Stimulated activated CD8-positive, alpha-beta memory T cell treated with anti-CD3 and anti-CD28 coated beads, Interleukin-7, amount 100 ng/mL, for 4 hours (primary cell): ENCODE measurements at places on chromosomes 12 and 14.
A peak's percentile ranks its signal among the peaks of the same experiment; 100 is the strongest.

DNA sequence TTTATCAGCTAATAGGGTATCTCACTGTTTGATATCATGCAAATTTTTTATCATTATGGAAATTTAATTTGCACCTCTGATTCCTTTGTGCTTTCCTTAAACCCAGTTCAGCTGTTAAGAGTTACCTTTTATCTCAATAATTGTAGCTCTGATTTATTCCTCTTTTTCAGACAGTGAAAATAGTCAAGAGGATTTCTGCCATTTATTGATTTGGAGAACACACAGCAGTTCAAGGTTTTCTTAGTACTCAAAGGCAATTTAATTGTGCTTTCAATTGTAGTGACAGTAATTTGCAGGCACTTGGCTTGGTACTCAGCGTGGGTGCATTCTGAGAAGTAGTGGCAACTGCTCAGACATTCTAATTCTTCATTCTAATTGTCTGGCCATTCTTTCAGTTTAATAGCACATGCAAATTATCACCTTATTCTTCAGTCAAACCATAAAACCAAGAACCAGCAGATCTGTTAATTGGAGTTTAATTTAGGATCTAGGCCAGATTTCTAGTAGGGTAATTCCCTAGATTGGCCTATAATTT is 709.3 kb downstream of the RPS29 start:
- no peak for DNase-seq

- no peak for DNase-seq
Measured at GRCh38 chr12:117674313-117674712, 294.5 kb downstream of the KSR2 start.

DNA sequence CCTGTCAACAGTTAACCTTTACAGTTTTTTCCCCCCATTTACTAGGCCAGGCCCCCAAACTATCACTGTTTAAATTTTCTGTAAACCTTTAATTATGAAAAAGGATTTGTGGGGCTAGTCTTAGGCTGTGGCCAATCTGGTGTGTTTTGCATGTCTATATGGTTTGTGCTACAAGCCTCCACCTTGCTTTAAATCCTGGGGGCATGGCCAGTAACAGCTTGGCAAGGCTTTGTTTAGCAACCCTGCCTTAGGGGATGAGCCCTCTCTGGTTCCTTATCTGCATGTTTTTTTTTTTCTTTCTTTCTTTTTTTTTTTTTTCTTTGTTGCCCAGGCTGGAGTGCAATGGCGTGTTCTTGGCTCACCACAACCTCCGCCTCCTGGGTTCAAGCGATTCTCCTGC is 102.7 kb downstream of the KCNMB4 start:
- DNase-seq = no peak

GRCh38 chr12:120495186-120495730 is 655 bp upstream of the DYNLL1 start:
- DNase-seq = no peak

- DNase-seq = no peak
Measured at GRCh38 chr14:44286201-44286600, 220.9 kb downstream of the FSCB start.

DNA sequence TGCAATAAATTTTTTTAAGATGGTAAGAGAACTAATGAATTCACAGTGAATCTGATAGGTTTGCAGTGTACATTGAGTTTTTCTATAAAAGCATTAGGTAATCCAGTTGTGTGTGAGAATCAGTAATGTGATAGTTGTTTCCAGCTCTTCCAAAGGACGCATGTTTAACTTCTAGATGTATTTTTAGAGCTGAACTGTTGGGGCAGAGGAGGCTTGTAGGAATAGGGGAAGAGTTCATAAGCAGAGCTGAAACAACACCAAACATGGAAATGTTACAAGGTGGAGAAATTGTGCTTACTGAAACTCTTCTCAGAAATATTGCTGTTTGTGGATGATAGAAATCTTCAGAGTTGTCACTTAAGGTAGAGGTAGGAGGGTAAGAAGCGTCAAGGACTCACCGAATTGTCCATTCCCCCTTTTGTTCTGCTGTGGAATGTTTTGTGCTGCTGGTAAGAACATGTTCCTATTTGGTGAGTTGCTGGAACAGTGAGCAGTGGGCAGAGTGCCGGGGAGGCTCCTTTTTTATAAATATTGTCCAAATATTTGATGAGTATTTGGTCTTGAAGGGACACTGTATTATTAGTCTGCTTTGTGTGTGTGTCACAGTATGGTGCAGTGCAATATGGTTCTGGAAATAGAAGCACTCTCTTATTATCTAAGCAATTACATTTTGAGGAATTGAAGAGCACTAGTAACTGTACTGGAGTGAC is 76.7 kb downstream of the ANO6 start:
- no peak for DNase-seq

DNA sequence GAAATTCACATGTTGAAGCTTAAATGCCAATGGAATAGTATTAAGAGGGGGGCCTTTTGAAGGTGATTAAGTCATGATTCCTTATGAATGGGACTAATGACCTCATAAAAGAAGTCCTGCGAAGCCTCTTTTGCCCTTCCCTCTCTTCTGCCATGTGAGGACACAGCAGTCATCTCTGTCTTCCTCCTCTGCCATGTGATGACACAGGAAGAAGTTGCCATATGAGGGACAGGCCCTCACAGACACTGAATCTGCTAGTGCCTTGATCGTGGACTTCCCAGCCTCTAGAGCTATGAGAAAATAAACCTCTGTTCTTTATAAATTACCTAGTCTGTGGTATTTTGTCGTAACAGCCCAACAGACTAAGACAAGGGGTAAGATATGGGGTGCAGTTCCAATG is 100.7 kb downstream of the VCPKMT start:
- DNase-seq = no peak

- no peak for DNase-seq
Measured at GRCh38 chr14:96105926-96106441, 66.8 kb downstream of the C14orf132 start.

- DNase-seq = no peak
Measured at GRCh38 chr14:94382099-94382715, 6.2 kb downstream of the SERPINA1 start.

- no peak for DNase-seq
Measured at GRCh38 chr14:68712703-68713370, 80.0 kb downstream of the ZFP36L1 start.

DNA sequence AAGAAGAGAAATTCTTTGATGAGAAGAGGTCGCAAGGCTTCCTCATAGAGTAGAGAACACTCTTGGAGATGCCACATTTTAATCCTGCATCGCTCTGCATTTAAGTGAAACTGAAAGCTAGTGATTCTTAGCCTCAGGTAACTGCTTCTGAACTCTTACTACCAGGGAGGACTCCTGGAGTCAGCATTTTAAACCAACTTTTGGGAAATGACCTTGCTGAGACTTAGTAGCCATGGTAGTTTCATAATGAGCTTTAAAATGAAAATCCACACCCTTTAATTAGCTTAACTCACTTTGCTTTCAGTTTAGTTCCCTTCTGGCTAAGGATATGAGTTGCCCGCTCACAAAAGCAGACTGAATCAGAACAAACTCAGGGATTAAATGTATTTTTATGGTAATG is 80.3 kb downstream of the SYNE2 start:
- no peak for DNase-seq

DNA sequence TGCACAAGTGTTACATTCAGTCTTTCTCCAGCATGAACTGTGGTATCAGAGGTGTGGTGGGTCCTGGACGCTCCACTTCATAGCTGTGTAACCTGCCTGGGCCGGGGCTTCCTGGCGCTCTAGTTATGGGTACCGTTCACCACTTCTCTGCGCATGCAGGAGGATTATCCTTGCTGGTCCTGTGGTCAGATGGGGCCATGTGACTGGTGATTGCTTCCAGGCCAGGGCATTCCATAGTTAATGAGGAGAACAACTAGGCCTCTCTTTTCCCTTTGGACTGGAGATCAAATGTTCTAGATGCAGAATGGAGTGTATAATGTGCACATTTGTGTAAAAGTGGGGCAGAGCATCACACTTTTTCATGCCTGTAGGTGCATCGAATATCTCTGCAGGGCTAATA is 444.0 kb downstream of the AACS start:
- no peak for DNase-seq

DNA sequence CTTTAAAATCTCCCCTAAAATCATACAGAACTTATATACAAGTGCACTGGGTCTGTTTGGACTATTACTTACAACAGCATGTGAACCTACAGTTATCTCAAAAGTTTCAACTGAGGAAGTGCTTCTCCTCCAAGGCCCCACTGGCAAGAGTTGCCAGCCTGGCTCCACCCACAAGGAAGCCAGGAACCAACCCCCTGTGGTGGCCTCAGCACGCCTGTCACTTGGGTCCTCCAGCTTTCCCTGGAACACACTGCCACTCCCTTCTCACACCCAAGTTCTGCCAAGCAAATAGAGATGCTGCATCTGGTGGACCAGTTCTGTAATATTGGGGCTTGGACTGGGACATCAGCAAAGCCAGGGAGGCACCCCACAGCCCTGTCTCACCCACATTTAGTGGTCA is 115.4 kb downstream of the GCH1 start:
- no peak for DNase-seq

DNA sequence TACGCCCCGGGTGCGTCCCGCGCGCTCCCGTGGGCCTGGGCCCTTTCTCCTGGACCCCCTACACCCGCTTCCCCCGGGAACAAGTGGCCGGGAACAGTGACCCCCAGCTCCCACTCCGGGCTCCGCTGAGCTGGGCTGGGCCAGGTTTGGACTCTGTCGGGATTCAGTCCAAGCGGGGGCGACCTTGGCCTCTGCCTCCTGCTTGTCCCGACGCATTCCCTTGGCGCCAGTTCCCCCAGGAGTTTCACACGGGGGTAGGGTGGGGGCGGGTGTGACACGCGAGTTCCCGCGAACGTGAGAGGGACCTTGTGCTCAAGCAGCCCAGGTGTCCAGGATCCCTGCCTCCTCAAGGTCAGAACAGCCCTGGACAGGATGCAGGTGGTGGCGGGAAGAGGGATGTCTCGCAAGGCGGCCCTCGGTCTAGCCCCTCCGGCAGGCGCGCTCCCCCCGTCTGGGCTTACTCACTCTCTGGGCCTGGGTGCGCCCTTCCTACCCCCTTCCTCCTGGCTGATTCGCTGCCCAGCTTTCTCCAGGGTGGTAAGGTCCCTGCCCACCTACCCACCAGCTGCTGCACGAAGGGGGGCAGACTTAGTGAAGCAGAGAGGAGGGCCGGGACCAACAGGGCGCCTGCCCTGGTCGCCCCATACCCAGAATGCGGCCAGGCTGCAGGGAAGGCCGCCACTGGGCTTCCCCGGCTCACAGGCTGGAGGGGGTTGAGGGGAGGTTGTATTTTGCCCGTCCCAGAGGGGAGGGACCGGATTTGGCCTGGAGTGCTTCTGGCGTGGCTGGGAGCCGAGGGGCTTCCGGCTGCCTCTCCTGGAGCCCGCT is 862 bp downstream of the CRIP2 start:
- DNase-seq = no peak

DNA sequence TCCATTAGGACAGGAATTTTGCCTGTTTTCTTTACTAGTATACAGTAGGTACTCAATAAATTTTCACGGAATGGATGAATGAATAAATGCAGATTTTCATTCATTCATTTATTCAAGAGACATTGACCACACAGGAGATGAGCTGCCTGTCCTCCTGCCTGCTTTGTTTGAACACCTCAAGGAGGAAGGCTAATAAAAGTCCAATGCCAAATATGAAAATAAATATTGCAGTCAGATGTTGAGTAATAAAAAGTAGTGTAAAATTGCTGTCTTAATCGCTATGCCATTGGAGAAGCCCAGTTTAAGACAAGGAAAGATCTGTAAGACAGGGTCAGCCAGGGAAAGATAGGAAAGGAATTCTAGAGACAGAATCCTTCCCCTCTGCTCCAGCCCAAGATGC is 47.4 kb downstream of the DYRK2 start:
- no peak for DNase-seq

- peak; percentile 12 for DNase-seq
Measured at GRCh38 chr14:90274808-90275457, 18.6 kb downstream of the PSMC1 start.

- no peak for DNase-seq
Measured at GRCh38 chr12:130847112-130847511, 8.1 kb upstream of the STX2 start.

DNA sequence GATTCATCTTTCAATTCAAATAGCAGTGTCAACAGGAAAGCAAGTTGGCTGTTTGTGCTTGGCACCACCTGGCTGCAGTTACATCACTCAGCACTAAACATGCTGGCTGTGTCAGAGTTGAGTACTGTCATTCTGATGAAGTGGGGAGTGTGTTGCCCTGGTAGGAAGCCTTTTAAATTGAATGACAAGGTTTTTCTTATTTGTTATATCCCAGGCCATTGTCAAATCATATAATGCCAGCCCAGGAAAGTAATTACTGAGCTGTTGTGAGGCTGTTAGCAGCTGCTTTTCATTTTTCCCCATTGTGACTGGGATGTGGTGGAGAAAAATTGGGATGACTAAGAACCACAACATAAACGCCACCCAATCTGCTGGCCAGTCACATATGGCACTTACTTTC is 106.5 kb upstream of the PRKD1 start:
- no peak for DNase-seq

DNA sequence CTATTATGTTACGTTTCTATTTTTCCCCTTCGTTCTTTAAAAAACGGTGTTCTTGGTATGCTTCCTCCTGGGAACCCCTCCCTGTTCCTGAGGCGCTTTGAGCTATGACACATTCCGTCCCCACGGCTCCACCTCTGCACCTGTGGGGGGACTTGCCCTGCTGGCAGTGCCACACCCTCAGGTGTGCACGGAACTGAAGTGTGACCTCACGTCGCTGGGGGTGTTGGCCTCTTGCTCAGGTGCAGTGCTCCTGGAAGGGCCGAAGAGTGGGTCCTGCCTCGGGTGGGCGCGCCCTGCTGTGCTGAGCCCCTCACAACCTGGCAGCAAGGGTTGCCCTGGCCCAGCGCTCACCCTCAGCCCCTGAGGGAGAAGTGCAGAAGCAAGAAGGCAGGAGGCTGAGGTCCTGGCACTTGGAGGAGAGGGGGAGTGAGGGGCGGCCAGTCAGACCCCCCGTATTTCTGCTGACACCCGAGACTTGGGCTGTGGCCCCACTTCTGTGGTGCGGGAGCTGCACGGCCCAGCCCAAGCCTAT is 4.9 kb downstream of the AMN start:
- DNase-seq = no peak

DNA sequence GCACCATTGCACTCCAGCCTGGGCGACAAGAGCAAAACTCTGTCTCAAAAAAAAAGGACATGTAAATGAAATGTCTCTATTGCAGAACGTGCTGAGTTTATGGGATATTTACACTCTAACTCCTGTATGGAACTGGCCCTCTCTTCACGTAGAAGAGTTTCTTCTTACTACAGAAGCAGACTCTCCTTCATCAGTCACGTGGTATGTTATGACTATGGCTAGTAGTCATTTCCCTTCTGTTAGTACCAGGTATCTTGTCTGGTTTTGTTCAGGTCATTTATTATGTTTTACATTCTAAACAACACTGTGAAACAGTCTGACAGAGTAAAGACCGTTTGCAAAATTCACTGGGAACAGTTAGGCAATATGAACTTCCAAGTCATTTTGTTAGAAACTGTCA is 20.3 kb downstream of the KNTC1 start:
- no peak for DNase-seq

- no peak for DNase-seq
Measured at GRCh38 chr12:104317538-104318210, 14.1 kb downstream of the EID3 start.

DNA sequence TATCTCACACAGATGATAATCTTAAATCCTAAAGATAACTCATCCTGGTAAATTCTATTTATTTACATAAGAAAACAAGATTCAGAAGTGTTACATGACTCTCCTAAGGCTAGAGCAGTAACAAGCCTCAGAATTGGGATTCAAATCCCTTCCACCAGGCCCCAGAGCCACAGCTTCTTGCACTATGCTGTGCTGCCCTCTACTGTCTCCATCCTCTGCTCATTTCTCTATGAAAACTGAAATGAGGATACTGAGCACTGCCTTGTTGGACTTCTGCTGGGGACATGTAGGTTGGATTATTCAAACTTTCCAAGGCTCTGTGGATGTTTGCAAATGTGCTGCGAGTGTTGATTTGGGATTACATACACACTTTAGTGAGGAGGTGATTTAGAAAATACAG is 23.5 kb upstream of the C12orf50 start:
- DNase-seq = no peak
